GM19239 (cell line): ENCODE measurements at places on chromosomes 5 and 9.

DNA sequence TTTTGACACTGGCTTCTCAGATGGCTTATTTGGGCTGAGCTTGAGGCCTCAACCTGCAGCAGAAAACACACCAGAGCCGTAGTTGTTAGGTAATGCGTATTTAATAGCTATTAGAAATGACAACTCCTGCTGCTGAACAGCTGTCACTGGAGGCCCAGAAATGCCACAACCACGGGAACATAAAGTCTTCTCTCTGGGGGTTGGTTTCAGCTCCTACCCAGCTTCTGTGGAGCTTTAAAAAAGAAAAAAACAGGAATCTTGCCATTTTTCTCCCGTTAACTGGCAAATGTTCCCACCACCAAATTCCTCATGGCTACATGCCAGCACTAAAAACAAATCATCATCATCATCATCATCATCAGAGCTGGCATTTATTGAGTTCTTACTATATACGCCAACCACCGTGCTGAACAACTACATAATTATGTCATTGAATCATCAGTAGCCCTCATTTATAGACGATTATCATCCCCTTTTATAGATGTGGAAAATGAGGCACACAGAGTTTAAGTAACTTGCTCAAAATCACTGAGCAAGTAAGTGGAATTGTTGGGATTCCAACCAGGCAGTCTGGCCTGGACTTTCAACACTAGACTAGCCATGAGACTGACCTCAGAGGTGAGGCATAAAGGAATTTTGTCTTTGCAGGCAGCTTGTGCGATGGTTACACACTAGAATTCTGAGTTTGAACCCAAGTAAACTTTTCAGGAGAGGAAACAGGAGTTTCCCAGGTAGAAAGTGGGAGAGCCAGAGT lies 185.3 kb upstream of the WWC1 start:
- DNase-seq, result no peak

DNA sequence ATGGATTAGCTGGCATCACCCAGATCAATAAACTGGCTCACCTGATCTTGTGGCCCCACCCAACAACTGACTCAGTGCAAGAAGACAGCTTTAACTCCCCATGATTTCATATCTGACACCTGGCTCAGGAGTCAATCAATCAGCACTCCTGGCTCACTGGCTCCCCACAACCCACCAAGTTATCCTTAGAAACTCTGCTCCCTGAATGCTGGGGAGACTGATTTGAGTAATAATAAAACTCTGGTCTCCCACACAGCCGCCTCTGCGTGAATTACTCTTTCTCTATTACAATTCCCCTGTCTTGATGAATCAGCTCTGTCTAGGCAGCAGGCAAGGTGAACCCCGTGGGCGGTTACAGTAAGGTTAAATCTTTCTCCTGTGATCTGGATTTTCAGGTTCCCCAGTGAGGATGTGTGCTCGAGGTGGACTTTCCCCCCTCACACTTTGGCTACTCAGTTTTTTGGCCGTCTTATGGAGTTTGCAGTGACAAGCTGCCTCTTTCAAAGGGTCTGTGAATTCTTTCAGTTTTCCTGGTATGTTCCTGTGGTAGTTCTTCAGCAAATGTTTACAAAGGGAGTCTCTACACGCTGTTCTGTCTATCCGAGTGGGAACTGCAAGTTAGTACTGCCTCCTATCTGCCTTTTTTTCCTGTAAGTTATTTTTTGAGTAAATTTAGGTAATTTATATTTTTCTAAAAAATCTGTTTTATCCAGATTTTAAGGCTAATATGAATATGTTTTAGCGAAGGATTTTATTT lies 500.2 kb upstream of the NUDT12 start:
- DNase-seq, result no peak

GRCh38 chr5:135883441-135883840 lies 12.2 kb downstream of the IL9 start:
- no peak for DNase-seq

DNA sequence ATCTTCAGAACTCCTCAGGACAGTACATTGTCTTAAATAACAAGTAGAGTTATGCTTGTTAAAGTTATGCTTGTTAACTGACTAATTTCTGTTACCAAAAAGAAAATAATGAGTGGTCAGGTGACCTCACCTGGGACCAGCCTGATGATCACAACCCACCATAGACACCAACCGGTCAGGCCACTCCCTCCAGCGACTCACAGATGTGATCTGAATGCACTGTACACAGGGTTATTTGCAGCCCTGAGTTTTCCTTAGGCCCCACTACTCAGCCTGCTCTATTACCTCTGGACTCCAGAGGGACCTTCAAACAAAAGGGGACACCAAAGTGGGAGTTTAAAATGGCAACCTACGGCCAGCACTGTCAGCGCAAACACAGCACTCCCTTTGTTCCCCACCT lies 55.3 kb downstream of the ARSB start:
- no peak for DNase-seq

DNA sequence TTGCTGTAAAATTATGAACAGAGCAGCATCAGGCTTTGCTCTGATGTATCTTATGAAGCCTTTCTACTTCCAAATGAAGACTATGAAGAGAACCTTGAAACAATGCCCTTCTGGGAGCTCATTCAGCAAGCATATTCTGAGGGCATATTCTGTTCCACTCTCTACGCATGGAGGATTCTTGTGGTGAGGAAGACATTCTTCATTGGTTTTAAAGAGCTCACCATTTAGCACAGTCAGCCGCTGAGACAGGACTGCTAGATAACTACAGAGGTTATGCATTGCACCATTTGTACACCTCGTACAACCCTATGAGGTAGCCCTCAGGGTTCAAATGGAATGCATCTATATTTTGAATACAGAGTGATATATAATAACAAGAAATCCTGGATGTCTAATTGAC lies 61.0 kb downstream of the INVS start:
- no peak for DNase-seq

DNA sequence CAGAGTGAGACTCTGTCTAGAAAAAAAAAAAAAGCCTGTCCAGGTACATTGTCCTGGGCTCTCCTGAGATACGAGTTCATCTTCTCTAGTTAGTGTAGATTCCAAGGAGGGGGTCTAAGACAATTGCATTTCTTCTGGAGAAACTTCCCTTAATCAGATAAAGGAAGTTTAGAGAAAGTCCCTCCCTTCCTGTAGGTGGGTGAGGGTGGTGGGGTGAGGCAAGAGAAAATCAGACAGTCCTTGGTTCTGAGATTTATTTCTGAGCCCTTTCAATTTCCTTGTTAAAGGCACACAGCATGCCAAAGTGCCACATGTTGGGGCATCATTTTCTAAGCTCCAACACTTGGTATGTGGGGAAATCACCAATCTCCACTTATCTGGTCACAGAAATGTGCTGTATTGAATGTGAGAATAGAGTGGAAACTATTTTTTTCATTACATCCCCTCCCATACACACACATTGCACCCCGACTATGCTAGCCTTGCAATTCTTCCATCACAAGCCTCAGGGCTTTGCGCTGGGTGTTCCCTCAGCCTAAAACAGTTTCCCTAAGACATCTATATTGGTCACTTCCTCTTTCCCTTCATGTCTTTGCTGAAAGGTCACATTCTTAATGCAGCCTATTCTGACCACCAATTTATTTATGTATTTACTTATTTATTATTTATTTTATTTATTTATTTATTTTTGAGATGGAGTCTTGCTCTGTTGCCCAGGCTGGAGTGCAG lies 5.1 kb upstream of the TUT7 start:
- DNase-seq, result no peak

DNA sequence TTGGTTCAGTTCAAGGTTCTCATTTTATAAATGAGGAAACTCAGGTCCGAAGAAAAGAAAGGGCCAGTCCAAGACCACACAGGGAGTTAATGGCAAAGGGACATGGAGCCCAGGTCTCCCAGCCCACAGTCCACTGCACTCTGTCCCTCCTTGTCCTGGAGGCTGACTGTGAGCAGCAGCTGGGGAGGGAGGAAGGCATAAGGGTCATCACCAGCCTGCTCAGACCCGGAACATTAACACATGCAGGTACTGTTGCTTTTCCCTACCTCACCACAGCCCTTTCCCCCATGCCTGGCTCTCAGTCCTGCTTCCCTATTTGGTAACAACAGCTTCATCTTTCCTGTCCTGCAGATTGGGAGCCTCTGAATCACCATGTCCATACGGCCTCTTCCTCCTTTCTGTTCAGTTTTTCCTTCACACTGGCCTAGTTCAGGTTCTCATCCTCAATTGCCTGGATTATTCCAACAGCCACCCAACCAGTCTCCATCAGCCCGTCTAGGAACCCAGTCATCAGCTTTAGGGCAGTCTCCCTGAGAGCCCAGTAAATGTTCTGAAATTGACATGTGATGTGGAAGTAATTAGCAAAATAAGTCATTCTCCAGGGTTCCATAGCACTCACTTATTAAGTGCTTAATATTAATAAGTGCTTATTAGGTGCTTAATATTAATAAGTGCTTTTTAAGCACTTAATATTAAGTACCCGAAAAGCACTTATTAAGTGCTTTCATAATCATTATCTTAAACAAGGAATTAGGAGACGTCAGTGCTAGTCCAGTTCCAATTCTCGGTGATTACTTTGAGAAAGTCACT lies 4.3 kb downstream of the GPX3 start:
- no peak for DNase-seq

- no peak for DNase-seq
Measured at GRCh38 chr5:160423099-160423498, 1.4 kb downstream of the PTTG1 start.

DNA sequence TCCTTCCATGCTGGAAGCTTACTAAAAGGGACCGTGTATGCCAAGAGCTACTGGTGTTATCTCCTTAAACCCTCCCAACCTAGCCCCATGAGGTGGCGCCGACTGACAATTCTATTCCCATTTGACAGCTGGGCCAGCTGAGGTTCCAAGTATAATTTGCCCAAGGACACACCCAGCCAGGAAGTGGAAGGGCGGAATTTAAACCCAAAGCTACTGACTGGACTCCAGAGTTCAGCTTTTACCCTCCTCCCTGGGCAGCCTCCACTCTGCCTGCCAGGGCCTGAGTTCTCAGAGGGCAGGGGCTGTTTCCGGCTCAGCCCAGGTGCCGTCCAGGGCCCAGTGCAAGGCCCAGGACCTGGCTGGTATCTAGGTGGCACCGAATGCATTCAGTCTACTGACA lies 71.8 kb downstream of the C9orf50 start:
- no peak for DNase-seq

DNA sequence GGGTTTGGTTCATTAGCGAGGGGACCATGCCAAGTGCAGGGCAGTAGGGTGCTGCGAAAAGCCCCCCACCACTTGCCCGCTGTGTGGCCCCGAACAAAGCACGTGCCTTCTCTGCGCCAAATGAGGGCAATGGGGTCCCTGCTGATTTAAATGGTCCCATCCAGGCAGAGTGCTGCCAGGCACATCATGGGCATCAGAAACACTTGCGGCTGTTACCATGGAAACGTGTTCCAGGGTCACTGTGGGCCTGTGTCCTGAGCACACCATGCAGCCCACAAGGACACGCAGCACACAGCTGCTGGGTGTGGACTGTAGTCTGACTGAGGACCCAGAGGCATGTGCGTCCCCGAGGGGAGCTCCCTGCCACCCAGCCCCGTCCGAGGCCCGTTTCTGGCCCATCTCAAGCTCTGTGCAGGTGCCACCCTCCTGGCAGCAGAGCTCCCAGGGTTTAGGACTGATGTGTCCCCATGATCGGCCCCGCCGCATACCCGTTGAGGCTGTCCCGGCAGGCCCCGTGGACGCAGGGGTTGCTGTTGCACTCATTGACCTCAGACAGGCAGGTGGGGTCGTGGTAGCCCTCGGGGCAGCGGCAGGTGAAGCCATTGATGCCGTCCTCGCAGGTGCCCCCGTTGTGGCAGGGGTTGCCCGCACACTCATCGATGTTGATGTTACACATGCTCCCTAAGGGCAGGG lies 31.3 kb upstream of the SEC16A start:
- DNase-seq, result no peak

GRCh38 chr9:4070266-4070665 lies 229.6 kb downstream of the GLIS3 start:
- no peak for DNase-seq

DNA sequence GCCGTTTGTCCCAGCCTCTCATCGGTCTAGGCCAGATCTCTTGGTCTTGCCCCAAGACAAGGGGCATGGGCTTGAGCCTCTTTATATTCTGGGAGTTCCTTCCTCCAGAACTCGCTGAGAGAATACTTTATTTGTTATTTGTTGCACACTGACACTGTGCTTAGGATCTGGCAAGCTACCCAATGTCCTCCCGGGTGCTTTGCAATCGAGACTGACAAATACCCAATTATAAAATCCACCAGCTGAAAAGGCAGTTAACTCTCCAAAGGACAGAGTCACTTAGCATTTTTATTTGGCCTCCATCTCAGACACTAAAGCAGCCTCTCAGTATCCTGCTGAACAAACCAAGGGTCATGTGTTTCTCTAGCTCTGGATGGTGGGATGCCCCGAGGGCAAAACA lies 500.2 kb upstream of the DAP start:
- DNase-seq, result no peak
